NCI-H2081 treated with DMSO at 0.1 percent for 48 hours (cell line): ENCODE measurements at places on chromosomes 7 and 10.

GRCh38 chr7:55075464-55076021 lies 56.7 kb downstream of the EGFR start:
- DNase-seq = no peak

DNA sequence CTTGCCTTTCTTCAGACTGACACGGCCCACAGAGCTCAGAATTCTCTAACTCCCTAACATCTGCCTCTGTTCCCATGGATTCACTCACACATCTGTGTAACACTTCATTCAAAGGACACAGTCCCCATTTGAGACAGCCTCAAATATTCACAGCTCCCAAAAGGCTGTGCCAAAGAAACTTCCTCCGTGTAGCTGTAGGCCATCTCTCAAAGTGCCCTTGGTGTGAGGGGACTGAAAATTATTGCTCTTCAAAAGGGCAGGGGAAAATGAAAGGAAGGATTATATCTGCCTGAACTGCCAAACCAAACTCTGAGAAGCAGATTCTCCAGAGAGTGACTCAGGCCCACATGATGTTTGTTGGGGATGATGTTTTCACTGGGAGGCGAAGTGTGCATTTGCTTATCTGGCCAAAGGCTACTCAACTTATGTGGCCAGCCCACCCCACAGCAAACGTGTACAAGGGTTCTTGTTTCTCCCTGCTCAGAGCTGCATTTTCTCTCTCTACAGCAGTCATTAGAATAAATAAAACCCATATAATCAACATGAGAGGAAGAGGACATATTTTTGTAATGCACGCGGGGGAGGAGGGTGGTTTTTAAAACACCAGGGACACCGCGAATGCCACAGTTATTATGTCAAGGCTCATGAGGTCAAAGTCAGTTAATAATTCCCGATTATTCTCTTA lies 302.4 kb upstream of the NFE2L3 start:
- DNase-seq = no peak

- no peak for DNase-seq
Observed at GRCh38 chr7:69395061-69395714, 203.1 kb upstream of the AUTS2 start.

DNA sequence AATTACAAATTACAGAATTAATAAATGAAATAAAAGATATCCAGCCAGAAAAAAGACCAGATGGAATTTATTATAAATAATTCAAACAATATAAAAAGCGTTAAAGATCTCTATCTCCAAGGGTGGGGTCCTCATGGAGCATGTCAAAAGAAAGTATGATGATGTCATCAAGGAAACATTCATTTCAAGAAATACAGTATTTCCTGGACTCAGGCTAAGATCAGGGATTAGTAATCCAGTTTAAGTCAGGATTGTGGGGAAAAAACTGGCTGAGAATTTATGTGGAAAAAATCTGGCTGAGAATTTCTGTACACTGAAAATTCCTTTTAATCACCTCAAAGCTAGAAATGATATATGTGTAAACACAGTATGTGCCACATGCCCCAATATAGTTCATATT lies 1075.3 kb downstream of the XPNPEP1 start:
- DNase-seq = no peak

DNA sequence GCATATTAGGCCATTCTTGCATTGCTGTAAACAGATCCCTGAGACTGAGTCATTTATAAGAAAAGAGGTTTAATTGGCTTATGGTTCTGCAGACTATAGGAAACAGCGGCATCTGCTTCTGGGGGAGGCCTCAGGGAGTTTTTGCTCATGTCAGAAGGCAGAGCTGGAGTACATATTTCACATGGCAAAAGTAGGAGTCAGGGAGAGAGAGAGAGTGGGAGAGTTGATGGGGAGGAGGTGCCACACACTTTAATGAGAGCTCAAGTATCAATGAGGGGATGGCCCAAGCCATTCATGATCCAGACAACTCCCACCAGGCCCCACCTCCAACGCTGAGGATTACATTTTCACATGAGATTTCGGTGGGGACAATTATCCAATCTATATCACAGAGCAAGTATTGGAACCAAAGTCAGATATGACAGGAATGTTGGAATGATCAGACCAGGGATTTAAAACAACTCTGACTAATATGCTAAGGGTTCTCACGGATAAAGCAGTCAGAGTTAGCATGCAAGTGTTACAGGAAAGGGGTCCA lies 795.3 kb upstream of the CELF2 start:
- DNase-seq = no peak

- peak; percentile 34 for DNase-seq
Observed at GRCh38 chr7:101163279-101164070, 1.9 kb downstream of the VGF start.

DNA sequence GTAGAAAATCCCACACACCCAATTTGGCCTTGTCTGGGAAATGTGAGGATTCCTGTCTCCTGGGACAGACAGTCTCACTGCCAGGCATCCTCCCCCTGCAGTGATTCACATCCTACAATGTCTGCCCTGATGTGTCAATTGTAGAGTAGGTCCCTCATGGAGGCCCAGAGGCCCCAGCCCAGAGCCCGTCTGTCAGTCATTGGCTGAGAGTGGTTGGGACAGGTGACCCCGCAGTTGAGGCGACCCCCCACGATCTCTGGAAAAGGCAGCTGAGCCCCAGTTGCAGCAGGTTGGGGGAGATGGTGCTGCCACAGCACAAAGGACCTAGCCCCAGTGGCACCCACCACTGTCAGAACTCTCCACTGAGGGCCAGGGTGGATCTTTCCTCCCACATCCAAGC lies 84.3 kb upstream of the INSIG1 start:
- DNase-seq = no peak

GRCh38 chr7:117041007-117041406 lies 87.7 kb downstream of the ST7 start:
- DNase-seq = no peak

- no peak for DNase-seq
Observed at GRCh38 chr10:12945690-12946359, 55.7 kb downstream of the CCDC3 start.

DNA sequence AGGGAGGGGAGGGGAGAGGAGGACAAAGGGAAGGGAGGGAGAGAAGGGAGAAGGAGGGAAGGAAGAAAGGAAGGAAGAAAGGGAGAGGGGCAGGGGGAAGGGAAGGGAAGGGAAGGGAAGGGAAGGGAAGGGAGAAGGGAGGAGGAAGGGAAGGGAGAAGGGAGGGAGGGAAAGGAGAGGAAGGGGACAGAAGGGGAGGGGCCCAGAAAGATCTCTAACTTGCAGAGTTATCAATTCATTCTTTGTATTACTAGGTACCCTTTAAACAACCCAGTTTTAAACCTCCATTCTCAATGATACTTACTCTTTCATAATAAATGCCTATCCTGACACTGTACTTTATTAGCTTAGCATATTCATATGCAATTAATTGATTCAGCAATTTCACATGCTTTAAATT lies 192.0 kb downstream of the ELMO1 start:
- DNase-seq = no peak

DNA sequence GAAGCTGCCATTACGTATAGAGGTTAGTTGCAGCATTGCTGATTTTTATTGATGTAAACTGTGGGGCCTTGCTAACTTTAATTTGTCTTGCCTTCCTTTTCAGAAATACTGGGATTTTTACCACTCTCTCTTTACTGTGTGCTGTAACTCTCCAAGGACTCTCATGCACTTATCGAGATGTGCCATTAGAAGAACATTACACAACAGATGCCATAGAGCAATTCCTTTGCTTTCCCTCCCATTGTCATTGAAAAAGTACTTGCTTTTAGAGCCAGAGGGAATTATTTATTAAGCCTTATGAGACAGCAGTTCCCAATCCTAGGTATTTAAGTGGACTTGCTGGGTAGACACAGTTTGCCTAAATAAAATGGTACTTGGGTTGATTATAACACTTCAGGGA lies 51.7 kb downstream of the ASB4 start:
- no peak for DNase-seq

GRCh38 chr7:92295391-92295790 lies 49.6 kb downstream of the ANKIB1 start:
- no peak for DNase-seq

DNA sequence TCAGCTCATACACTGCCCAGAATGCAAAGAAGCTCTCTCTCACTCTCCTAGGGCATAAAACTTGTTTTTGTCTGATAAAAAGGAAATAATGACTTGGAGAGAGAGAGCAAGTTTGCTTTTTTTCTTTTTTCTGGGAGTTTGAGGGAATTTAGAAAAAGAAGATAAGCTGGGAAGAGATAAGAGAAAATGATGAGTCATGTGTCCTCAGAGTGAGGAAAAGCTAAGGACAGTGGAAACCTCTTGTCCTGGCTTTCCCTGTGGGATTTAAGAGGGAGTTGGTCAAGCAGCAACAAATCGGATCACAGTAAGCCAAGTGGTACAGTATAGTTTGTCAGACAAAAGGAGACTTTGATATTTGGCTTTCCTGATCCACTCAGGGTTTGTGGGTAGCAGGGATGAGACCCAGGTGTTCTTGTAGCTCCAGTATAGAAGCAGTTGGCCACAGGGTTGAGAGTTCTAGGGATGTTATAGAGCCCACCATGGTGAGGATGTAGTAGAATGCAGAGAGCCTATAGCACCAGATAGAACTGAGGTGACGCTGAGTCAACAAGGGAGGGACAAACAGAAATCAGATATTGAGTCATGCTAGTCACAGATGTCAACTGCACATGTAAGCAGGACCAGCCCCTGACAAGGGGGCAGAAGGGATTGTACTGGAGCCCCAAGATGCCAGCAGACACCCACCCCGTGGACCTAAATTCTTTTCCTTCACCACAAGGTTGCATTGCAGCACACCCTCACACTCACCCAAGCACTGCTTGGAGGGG lies 219.3 kb upstream of the TAC1 start:
- DNase-seq = no peak
